HFFc6 (cell line): ENCODE measurements at places on chromosomes 3 and 15. TPM values are rescaled to one million over a fixed set of nuclear protein-coding genes. Genes with fewer than 3 reads are reported as not detected.

GRCh38 chr15:92315595-92316211, 78.0 kb upstream of the ST8SIA2 start:
- no peaks in the 10 kb centered on the region for H3K27me3 ChIP-seq
- no peak overlapping the region for H3K27ac ChIP-seq
- H3K36me3 ChIP-seq = no peaks in the 10 kb centered on the region; the same call in 1 of the 2 replicates

DNA sequence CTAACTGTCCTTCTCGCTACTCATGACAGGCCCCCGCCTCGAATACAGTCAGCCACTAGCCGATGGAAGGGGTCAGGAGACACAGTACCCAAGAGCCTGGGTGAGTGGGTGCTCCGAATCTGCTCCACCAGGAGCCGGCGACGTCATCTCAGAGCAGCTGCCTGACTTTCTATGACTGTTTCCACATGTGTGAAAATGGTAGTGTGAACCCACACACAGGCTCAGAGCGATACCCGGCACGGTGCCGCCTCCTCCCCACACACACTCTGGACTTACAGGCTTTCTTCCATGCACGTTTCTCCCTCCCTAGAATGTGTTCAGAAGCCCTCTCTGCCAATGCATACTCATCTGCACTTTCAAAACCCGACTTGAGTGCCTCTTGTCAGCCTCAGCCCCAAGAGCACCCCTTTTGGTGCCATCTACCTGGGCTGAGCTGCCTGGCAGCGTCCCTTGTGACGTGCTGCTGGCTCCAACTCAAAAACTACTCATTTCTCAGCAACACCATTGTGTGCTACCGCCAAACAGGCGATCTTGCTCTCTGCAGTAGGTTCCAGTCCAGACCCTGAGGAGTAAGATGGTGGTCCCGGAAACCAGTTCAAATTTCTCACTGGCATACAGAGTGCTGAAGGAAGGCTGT, 29.7 kb downstream of the VGLL4 start:
- no peak overlapping the region for H3K4me3 ChIP-seq
- no peak for DNase-seq
- H3K36me3 ChIP-seq = peaks cover 26% of the 10 kb centered on the region

DNA sequence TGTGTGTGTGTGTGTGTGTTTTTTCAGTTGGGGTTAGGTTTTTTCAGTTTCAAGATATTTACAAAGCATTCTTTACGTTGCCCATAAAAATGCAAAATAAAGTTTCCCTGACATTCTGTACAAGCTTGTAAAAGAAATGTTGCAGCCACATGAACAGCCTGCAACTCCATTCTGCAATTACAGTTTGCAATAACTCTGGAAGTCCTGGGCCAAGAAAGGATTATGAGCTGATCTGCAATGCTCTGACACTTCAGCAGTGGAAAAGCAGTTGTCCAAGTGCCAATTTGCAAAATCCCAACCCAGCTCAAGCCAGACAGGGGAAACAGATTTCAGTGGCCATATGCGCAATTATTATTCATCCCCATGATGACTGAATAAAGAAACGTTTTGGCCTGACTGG, 322.1 kb downstream of the MEX3B start:
- DNase-seq = no peak
- H3K4me1 ChIP-seq = no peaks in the 10 kb centered on the region
- H3K27ac ChIP-seq = no peak overlapping the region
- no peak overlapping the region for H3K4me3 ChIP-seq
- H3K36me3 ChIP-seq = no peaks in the 10 kb centered on the region

PARP15 gene
- total RNA-seq = not detected in 3 replicates

GRCh38 chr15:82999426-82999825, 12.0 kb downstream of the C15orf40 start:
- peak; percentile 32 for DNase-seq
- H3K4me1 ChIP-seq = peaks cover 20% of the 10 kb centered on the region
- no peaks in the 10 kb centered on the region; the same call in 1 of the 2 replicates for H3K27me3 ChIP-seq

RPP25 gene
- total RNA-seq = 0.76 to 1.4 TPM (median 1.2 TPM) in 3 replicates

DNA sequence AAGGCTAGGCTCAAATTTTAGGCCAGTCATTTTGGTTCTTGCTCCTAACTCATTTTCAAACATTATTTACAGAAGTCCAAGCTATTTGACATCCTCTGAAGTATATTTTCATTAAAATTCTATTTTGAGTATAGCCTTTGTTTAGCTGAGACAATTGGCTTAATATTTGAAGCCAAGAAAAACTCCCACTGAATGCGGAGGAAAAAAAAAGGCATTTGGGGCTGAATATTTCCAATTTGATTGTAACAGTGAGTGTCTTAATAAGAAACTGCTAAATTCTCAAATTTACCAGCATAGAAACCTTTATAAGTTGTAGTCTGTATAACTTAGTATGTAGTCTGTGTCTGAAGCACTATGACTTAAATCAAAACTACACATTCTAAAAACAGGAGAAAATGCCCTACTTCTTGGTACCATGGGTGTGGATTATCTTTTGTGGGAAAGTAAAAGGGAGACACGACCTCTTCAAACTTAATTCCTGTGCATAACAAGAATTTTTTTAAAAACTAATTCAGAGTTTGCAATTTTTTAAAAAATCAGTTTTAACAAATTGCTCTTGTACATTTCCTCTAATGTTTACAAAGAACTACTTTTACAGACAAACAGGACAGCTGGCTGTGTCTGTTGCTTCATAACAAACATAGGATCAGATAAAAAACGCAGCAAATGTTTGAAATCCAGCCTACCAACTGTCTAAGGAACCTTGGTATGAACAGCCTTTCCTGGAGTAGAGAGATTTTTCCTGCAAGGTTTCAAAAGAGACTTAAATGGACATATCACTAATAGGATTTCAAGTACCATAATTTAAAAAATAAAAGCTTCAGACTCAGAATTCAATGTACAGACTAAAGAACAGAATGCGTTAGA, 52.7 kb upstream of the LMOD3 start:
- H3K4me3 ChIP-seq = no peak overlapping the region
- no peaks in the 10 kb centered on the region for H3K27me3 ChIP-seq
- peaks cover 11% of the 10 kb centered on the region; the same call in 1 of the 2 replicates for H3K4me1 ChIP-seq
- no peaks in the 10 kb centered on the region for H3K36me3 ChIP-seq

- H3K4me1 ChIP-seq = peaks cover 30% of the 10 kb centered on the region
- H3K4me3 ChIP-seq = no peak overlapping the region
- no peaks in the 10 kb centered on the region for H3K36me3 ChIP-seq
Observed at GRCh38 chr3:188058569-188059184, 95.3 kb upstream of the LPP start.

- peak; percentile 30 for DNase-seq
- peaks cover 43% of the 10 kb centered on the region for H3K4me1 ChIP-seq
- H3K36me3 ChIP-seq = no peaks in the 10 kb centered on the region
- peak overlapping the region; percentile 81 for H3K4me3 ChIP-seq
- peak overlapping the region; percentile 88 for H3K27ac ChIP-seq
Observed at GRCh38 chr15:67840749-67841512, 1.1 kb upstream of the RNU6-1 start.

GRCh38 chr15:41795996-41796856, 21.9 kb downstream of the MAPKBP1 start:
- H3K4me3 ChIP-seq = peak overlapping the region; percentile 73
- peaks cover 84% of the 10 kb centered on the region for H3K4me1 ChIP-seq
- peak; percentile 64 for DNase-seq
- peaks cover 23% of the 10 kb centered on the region; the same call in 1 of the 2 replicates for H3K36me3 ChIP-seq

GRCh38 chr3:52106951-52107611, 47.1 kb downstream of the POC1A start:
- H3K4me1 ChIP-seq = peaks cover 5% of the 10 kb centered on the region; the same call in 1 of the 2 replicates
- H3K4me3 ChIP-seq = no peak overlapping the region
- DNase-seq = no peak

STRC gene
- total RNA-seq = not detected in 2 replicates

GRCh38 chr3:38404286-38404685, 49.4 kb upstream of the ACVR2B start:
- H3K4me3 ChIP-seq = no peak overlapping the region
- peaks cover 44% of the 10 kb centered on the region for H3K36me3 ChIP-seq
- H3K4me1 ChIP-seq = 0 out of 2 replicates have a peak, but pooled peaks cover 5% of the 10 kb centered on the region
- peak; percentile 3 for DNase-seq
- no peak overlapping the region for H3K27ac ChIP-seq

DNA sequence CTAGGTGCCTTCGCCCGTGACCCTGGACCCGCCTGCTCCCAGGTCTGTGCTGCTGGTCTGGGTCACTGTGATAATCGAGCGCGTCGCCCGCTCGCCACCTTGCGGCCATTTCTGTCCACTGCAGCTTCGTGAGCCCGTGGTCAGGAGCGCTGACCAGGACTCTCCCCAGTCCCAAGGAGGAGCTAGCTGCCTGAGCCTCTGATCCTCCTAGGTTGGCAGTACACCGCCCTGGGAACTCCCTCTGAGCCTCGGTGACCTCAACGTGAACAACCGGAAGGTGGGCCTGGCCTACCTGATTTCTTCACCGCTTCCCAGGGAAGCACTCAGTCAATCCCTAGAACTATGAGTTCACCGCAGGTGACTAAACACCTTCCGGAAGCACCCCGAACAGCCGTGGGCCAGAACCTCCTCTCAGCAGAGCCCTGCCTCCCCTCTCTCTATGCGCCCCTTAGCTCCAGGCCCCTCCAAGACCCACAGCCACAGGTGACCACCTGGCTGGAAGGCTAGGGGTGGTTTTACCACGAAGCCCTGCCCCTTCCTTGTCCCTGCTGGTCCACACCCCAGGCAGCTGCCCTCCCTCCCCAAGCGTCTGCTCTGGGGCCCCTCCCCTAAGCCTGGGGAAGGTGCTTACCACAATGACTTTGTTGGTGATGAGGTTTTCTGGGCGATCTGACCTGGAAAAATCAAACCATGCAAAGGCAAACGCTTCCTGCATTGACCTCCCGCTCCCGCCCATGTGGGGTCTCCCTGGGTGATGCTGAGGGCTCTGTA, 9.7 kb downstream of the PLA2G4D start:
- H3K27me3 ChIP-seq = peaks cover 56% of the 10 kb centered on the region
- no peaks in the 10 kb centered on the region for H3K36me3 ChIP-seq
- H3K4me1 ChIP-seq = no peaks in the 10 kb centered on the region
- no peak overlapping the region for H3K27ac ChIP-seq
- no peak overlapping the region for H3K4me3 ChIP-seq
- DNase-seq = peak; percentile 41

- no peaks in the 10 kb centered on the region for H3K36me3 ChIP-seq
- no peak overlapping the region for H3K27ac ChIP-seq
- H3K4me3 ChIP-seq = no peak overlapping the region
- peaks cover 14% of the 10 kb centered on the region for H3K27me3 ChIP-seq
Observed at GRCh38 chr15:82020625-82021394, 25.0 kb downstream of the MEX3B start.

GRCh38 chr3:2023959-2024358, 74.7 kb upstream of the CNTN4 start:
- no peak for DNase-seq
- H3K36me3 ChIP-seq = no peaks in the 10 kb centered on the region
- H3K4me3 ChIP-seq = no peak overlapping the region
- no peaks in the 10 kb centered on the region for H3K27me3 ChIP-seq
- no peak overlapping the region for H3K27ac ChIP-seq
- no peaks in the 10 kb centered on the region for H3K4me1 ChIP-seq

- no peak overlapping the region for H3K27ac ChIP-seq
- no peak for DNase-seq
- no peaks in the 10 kb centered on the region; the same call in 1 of the 2 replicates for H3K4me1 ChIP-seq
- H3K4me3 ChIP-seq = no peak overlapping the region
Observed at GRCh38 chr3:13235079-13235478, 161.8 kb upstream of the IQSEC1 start.

GRCh38 chr3:34073111-34073510, 274.7 kb downstream of the PDCD6IP start:
- H3K27ac ChIP-seq = no peak overlapping the region
- peaks cover 2% of the 10 kb centered on the region for H3K27me3 ChIP-seq
- no peaks in the 10 kb centered on the region for H3K36me3 ChIP-seq
- H3K4me1 ChIP-seq = no peaks in the 10 kb centered on the region

KLF15 gene
- 0.71 to 1.1 TPM (median 0.89 TPM) in 3 replicates for total RNA-seq

DNA sequence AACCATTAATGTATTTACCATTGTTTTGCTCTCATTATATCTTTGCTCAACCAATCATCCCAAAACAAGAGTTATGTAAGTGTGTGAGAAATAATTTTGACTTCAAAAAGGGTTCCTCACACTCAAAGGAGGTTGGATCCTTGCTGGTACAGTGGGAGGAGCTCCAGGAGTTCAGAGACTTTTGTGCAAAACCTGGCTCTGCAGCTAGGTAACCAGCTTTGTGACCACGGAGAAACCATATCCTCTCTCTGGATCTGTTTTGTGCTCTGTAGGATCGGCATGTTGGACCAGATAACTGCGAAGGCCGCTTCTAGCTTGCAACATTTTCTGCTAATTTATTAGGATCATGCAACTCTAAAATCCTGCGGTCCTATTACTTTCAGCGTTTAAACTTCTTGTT, 128.6 kb upstream of the LIPC start:
- no peaks in the 10 kb centered on the region for H3K36me3 ChIP-seq
- no peak overlapping the region for H3K4me3 ChIP-seq
- no peak overlapping the region for H3K27ac ChIP-seq
- H3K4me1 ChIP-seq = peaks cover 21% of the 10 kb centered on the region
- peaks cover 13% of the 10 kb centered on the region for H3K27me3 ChIP-seq

- H3K4me1 ChIP-seq = peaks cover 94% of the 10 kb centered on the region
- no peak for DNase-seq
- H3K4me3 ChIP-seq = peak overlapping the region; percentile 66
- peaks cover 13% of the 10 kb centered on the region for H3K27me3 ChIP-seq
Observed at GRCh38 chr15:67120009-67120838, 54.8 kb downstream of the SMAD3 start.

HGD gene
- total RNA-seq = 0.29 to 0.55 TPM (median 0.30 TPM) in 3 replicates

- H3K27ac ChIP-seq = no peak overlapping the region
- H3K4me1 ChIP-seq = peaks cover 5% of the 10 kb centered on the region
- H3K27me3 ChIP-seq = no peaks in the 10 kb centered on the region
- DNase-seq = no peak
- no peak overlapping the region for H3K4me3 ChIP-seq
- H3K36me3 ChIP-seq = peaks cover 8% of the 10 kb centered on the region
Observed at GRCh38 chr3:187082758-187083375, 56.4 kb downstream of the RPL39L start.

DNA sequence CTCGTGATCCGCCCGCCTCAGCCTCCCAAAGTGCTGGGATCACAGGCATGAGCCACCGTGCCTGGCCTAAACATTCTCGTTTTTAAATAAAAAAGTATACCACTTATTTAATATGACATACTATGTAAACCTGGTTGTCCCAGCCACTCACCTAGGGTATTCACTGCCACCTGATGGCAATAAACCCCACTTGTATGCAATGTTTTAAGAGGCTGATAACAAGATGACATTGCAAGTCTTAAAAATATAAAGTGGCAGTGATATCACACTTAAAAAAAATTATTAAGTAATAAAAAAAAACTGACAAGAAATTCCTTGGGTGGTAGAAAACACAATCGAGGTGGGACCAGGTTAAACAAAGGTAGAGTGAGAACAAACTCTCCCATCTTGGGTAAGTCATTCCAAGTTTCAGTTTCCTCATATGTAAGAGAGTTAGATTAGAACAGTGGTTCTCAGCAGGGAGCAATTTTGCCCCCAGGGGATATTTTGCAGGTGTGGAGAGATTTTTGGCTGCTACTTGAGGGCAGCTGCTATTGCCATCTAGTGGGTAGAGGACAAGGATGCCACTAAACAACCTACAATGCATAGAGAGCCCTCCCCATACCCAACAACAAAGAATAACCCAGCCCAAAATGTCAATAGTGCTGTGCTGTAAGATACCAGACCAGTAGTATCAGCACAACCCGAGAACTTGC, 14.5 kb downstream of the ARF4 start:
- peaks cover 38% of the 10 kb centered on the region for H3K4me1 ChIP-seq
- H3K36me3 ChIP-seq = peaks cover 25% of the 10 kb centered on the region; the same call in 1 of the 2 replicates
- no peak overlapping the region for H3K4me3 ChIP-seq
- no peaks in the 10 kb centered on the region; the same call in none of the 2 replicates for H3K27me3 ChIP-seq
- no peak for DNase-seq
